ENCODE measurements at places on chromosomes 3 and 15. TPM values are rescaled to one million over a fixed set of nuclear protein-coding genes. Genes with fewer than 3 reads are reported as not detected.

GRCh38 chr15:90708516-90708915 is 8.6 kb upstream of the BLM start:
- DNase-seq = no peak

DNA sequence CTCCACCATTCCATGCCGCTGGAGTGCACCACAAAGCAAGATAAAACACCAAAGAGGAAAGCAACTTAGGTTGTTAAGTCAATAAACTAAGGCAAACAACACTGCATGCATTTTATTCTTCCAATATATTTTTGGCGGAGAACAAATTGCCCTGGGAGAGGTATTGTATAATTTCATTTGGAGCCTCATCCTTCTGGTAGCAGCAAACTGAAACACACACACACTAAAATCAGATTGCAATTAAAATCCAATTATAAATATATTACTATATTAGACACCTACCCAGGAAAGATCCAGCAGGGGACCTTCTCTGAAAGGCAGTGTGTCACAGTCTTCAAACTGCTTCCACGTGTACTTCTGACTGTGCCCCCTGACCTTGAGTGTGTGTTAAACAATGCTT is 102.3 kb downstream of the RORA start:
- no peak for DNase-seq

DNA sequence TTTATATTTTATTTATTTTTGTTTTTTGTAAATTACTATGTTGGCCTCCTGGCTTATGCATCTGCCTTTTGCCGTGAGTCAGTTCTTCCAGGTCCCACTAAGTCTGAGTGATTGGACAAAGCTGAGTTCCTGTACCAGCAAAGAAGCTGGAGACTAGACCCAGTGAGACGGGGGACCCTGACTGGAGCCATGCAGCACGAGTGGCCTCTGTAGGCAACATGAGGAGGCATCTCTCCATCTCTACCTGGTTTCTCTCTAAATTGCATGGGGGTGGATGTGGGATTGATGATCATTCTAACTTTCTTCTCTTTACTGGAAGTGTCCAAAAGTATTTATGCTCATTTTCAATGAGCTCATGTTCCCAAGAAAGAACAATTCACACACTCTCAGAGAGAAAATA is 155.3 kb upstream of the MRPL3 start:
- DNase-seq = no peak

CASR gene
- not detected for total RNA-seq
